ENCODE measurements at places on chromosomes 3 and 15. TPM values are rescaled to one million over a fixed set of nuclear protein-coding genes. Genes with fewer than 3 reads are reported as not detected.

The GTF2A2 gene
- total RNA-seq = 62.5 TPM

- H3K27me3 ChIP-seq = peaks cover 9% of the 10 kb centered on the region
- H3K4me1 ChIP-seq = no peaks in the 10 kb centered on the region
- H3K36me3 ChIP-seq = no peaks in the 10 kb centered on the region
- no peak overlapping the region for H3K4me3 ChIP-seq
Measured at GRCh38 chr3:42721690-42722089, 19.1 kb upstream of the HHATL start.

- no peaks in the 10 kb centered on the region for H3K36me3 ChIP-seq
- H3K4me3 ChIP-seq = no peak overlapping the region
- H3K4me1 ChIP-seq = no peaks in the 10 kb centered on the region
Measured at GRCh38 chr3:162632672-162633071, 1136.1 kb downstream of the OTOL1 start.

DNA sequence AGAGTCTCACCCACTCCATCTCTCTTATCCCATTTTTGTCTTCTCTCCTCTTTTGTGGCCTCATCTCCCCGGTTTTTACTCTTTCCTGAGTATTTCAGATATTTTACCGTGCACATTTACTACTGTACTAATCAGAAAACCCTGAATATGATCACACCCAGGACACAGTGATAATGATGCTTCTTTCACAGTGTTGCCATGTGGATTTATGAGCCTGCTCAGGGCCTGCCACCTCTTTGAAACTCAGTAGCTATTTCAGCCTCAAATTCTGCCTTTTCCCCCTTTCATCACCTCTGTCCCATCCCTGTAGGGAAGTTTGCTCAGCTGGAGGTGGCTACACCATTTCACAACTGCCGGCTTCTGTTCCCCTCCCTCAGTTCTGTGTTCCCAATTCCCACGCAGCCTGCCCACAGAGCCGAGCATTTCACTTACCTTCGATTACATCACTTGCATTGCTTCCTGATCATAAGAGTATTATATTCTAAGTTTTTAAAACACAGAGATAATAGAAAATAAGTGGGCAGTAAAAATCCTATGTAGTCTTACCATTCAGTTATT lies 33.2 kb downstream of the ARNT2 start:
- no peaks in the 10 kb centered on the region for H3K36me3 ChIP-seq
- peaks cover 22% of the 10 kb centered on the region for H3K27me3 ChIP-seq
- no peak overlapping the region for H3K27ac ChIP-seq
- DNase-seq = no peak
- peaks cover 2% of the 10 kb centered on the region for H3K4me1 ChIP-seq
